Stimulated activated CD8-positive, alpha-beta memory T cell treated with anti-CD3 and anti-CD28 coated beads, Interleukin-12 subunit alpha, Interleukin-12 subunit beta, amount 100 ng/mL, for 4 hours (primary cell): ENCODE measurements at places on chromosomes 5 and 9.

- no peak for DNase-seq
These were observed 143.0 kb downstream of the CARTPT start for GRCh38 chr5:71862087-71862486.

DNA sequence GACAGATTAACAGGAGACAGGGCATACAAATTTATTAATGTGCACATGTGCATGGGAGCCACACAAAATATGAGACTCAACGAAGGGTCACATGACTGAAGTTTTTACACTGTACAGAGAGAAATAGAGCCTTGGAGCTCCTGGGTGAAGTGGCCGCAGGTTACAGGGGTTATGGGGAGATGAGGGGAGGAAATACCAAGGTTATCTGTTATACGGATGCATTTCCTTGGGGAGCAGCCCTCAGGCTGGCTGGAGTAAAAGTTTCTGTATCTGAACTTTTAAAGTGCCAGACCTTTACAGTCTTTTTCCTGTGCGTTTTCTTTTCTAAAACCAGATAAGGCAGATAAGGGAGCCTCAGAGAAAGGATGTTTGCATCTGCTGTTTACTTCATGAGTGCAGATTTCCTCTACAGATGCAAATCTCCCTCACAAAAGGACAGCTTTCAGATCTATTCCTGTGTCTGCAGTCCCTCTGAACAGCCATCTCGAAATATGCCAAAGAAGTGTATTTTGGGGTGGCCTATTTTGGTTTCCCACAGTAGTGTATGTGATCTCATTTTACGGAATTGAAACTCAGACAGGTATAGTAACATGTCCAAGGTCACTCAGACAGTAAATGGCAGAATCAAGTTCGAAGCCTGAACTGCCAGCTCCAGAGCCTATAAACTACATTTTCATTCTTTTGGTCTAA lies 139.3 kb upstream of the FBXL17 start:
- no peak for DNase-seq

DNA sequence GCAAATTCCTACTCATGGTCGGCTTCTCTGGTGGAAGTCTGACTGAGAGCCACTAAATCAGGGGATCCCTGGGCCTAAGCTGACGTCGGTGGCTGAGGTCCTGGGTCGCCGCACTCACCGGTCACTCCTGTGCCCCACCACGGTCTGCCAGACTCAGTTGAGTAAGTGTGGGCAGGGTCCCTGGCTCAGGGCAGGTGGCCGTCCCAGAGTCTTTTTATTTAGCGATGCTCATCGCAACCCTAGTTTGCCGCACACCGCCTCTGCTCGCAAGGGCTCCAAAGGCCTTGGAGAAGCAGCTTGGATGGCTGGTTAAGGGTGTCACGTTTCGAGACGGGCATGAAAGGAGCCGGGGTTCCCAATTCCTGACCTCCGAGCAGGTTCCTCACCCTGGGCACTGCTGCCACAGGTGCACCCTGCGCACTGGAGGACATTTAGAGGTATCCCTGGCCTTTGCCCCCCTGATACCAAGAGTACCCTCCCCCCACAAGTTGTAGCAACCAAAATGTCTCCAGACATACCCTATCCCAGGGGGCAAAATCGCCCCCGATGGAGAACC lies 59.9 kb downstream of the NSUN2 start:
- no peak for DNase-seq

- no peak for DNase-seq
These were observed 51.0 kb upstream of the NFIL3 start for GRCh38 chr9:91474656-91475055.

GRCh38 chr5:66440202-66440680 lies 156.0 kb upstream of the MAST4 start:
- DNase-seq: no peak

DNA sequence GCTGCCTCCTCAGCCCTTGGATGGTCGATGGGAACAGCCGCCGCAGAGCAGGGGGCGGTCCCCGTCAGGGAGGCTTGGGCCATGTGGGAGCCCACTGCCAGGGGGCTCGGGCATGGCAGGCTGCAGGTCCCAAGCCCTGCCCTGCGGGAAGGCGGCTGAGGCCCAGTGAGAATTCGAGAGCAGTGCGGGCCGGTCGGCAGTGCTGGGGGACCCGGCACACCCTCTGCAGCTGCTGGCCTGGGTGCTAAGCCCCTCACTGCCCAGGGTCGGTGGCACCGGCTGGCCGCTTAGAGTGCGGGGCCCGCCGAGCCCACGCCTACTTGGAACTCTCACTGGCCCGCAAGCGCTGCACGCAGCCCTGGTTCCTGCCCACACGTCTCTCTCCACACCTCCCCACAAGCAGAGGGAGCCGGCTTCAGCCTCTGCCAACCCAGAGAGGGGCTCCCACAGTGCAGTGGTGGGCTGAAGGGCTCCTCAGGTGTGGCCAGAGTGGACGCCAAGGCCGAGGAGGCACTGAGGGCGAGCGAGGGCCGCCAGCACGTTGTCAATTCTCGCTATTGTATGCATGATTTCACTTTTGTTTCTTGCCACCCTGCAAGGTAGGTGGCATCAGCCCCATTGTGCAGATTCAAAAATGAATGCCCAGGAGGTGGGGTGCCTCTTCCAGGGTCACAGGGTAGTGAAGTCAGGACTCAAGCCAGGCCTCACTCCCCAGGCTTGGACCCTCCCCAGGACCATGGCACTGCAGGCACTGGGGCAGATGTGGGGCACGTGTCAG lies 48.6 kb downstream of the COL15A1 start:
- no peak for DNase-seq

DNA sequence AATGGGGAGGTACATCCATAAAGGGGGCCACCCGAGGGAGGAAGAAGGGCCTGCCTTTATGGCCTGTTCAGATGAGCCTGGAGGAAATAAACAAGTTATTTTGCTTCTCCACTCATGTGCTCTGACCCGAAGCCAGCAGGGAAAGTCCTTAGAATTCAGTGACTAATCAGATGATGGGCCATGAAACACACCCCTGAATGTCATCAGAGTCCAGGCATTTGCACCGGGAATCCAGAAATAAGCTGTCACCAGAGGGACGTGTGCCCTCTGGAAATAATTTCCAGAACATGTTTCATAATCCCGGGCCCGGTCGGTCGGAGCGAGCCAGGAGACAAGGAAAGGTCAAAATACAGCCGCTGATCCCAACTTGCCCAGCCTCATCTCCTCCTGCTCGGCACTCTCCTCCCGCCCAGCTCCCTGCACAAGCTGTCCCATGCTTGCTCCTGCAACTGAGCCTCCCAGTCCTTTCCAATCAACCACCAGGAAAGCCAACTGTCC lies 73.6 kb upstream of the ZNF622 start:
- no peak for DNase-seq

- no peak for DNase-seq
These were observed 76.1 kb downstream of the OR2K2 start for GRCh38 chr9:111253742-111254437.

DNA sequence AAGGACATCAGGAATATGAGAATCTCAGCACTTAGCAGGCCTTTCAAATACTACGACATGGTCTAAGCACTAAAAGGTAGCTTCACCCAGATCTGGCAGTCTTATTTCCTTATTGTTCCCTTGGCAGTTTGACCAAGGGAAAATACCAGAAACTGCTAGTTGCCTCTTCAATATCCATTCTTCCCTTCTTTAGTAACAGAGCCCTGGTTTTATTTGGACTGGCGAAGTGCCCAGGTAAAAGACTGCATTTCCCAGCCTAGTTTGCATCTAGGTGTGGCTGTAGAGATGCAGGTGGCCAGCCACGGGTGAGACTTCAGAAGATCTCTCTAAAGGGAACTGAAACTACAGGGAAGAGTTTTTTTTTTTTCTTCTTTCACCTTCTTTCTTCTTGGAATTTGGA lies 21.6 kb downstream of the DMRT2 start:
- no peak for DNase-seq

DNA sequence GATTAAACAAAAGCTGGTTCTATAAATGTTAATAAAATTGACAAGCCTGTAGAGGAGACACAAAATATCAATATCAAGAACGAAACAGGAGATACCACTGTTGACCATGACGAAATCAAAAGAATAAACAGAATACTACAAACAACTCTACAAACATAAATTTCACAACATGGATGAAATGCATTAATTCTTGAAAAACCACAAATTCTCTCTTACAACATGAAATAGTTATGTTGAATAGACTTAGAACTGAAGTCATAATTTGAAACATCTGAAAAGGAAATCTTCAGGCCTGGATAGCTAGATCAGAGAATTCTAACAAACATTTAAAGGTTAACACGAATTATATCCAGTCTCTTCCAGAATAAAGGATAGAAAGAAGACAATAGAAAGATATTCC lies 6.9 kb upstream of the SPATA31C1 start:
- no peak for DNase-seq

DNA sequence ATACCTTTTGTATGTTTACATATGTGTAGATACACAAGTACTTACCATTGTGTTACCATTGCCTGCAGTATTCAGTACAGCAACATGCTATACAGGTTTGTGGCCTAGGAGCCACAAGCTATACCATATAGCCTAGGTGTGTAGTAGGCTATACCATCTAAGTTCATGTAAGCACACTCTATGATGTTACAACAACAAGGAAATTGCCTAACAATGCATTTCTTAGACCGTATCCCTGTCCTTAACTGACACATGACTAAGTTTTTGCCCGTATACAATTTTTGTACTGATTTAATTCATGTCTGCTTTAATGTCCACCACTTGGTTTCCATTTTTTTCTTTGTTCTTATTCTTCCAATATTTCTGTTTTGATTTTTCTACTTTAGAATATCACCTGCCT lies 18.5 kb downstream of the TNPO1 start:
- no peak for DNase-seq

DNA sequence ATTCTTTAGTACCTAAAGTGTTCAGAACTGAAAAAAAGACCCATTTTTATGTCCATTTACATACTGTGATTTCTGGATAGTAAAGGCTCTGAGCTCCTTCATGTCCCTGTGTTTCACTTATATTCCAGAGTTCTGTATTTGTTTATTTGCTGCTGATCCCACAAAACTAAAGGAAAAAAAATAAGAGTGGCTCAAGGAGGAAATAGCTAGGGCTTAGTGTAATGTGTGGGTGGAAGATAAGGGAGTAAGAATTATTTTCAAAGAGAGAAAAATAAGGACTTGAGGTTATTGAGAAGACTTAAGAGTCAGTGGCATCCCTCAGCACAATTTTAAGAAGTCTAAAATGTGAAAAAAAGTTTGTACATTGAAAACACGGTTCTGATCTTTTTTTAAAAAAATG lies 46.0 kb downstream of the ENTREP1 start:
- no peak for DNase-seq

GRCh38 chr5:143695244-143695864 lies 116.6 kb upstream of the HMHB1 start:
- no peak for DNase-seq

GRCh38 chr5:74510476-74511075 lies 130.0 kb downstream of the ENC1 start:
- DNase-seq: no peak

GRCh38 chr5:50740832-50741231 lies 74.4 kb downstream of the PARP8 start:
- DNase-seq: no peak

GRCh38 chr5:54021431-54022164 lies 288.8 kb downstream of the ARL15 start:
- DNase-seq: no peak

- DNase-seq: no peak
These were observed 73.6 kb upstream of the ALDH1B1 start for GRCh38 chr9:38318759-38319495.

DNA sequence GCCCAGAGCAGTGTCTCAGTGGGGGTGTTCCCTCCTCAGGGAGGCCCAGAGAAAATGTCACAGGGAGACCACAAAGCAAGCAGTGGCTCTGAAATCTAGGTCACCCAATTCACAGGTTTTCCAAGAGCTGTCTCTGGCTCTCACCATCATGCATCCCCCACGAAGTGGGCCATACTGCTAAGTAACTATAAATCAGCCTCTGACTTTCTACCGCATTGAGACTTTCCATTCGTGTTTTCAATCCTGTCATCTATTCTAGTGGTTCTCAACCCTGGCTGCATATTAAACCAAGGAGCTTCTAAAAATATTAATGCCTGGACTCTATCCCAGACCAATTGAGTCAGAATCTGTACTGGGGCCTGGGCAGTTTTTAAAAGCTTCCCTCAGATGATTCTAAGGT lies 2.0 kb upstream of the C1QTNF3 start:
- no peak for DNase-seq

DNA sequence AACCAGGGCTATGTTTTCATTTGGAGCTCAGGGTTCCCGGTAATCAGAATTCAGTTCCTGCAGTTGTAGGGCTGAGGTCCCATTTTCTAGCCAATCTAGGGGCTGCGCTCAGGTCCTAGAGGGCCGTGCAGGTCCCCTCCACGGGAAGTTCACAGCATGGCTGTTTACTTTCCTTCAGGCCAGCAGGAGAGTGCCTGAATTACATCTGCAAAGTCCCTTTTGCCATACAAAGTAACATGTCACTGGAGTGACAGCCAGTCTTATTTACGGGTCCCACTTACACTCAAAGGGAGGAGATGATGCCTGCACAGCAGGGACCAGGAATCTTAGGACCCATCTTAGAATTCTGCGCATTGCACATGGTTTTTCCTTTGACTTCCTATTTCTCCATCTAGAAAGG lies 29.9 kb upstream of the TGFBI start:
- no peak for DNase-seq

DNA sequence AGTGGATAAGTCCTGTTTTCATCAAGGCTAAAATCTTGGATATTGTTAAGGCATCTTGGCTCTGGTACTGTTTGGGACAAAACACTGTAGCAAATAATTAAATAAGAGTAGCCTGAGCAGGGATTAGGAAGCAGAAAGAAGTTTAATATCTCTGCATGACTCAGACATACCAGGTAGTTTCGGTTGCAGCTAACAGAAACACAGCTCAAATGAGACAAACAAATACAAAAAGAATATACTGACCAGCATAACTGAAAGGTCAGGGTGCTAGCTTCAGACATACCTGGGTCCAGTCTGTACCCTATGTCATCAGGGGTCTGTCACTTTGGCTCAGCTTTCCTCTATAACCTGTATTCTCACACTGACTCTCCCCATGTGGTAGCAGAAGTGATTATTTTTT lies 156.4 kb upstream of the MAP3K1 start:
- DNase-seq: no peak
